Activated T-helper 9 cell treated with anti-CD3 and anti-CD28 coated beads, Interleukin-2, amount 50 U/mL, for 16 hours (primary cell): ENCODE measurements at places on chromosomes 2 and 18.

DNA sequence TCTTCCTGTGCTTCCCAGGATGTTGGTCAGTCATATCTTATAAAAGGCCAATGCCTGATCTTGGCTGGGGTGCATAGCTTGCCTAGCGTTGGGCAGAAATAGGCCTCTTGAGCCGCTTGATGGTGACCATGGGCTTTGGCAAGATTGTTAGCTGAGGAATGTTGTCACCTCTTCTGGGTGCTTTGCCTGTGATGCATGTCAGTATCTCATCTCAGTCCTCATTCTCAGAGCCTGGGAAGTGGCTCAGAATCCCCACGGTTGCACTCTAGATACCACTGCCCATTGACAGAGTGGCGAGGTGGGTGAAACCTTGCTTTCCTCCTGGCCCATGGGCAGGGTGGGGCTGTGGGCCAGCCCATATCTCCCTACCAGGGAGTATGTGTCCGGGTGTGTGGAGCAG, 79.2 kb upstream of the MGAT5 start:
- DNase-seq: no peak

DNA sequence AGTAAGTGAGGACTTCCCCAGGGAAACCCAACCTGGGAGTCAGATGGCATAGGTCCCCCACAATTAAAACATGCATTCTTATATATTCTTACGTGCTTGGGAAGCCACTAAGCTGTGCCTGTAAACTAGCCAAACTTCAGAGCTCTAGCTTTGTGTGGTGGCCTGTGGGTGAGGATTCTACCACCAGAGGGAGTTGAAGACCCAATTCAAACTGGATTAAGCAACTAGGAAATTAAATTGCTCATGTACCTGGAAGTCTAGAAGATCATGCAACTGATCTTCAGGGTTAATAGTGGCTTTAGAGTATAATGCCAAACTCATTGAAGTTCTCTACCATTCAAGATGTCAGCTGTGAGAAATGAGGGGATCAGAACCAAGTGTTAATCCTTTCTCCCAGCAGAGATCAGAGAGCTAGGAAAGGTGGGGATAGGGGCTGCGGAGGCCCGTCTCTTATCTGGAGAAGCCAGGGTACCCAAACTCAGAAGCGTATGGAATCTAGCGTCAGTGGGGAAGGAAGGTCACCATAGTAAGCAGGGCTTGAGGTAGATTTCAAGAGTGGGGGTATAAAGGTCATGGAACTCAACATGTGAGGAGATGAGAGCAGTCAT, 53.2 kb upstream of the CCDC85A start:
- no peak for DNase-seq

- peak; percentile 85 for DNase-seq
Observed at GRCh38 chr2:61888267-61889055, at the start of gene CCT4. TSS of gene CCT4 (minus strand) at chr2:61888656. CDS start at chr2:61888507, 149 bp downstream.

DNA sequence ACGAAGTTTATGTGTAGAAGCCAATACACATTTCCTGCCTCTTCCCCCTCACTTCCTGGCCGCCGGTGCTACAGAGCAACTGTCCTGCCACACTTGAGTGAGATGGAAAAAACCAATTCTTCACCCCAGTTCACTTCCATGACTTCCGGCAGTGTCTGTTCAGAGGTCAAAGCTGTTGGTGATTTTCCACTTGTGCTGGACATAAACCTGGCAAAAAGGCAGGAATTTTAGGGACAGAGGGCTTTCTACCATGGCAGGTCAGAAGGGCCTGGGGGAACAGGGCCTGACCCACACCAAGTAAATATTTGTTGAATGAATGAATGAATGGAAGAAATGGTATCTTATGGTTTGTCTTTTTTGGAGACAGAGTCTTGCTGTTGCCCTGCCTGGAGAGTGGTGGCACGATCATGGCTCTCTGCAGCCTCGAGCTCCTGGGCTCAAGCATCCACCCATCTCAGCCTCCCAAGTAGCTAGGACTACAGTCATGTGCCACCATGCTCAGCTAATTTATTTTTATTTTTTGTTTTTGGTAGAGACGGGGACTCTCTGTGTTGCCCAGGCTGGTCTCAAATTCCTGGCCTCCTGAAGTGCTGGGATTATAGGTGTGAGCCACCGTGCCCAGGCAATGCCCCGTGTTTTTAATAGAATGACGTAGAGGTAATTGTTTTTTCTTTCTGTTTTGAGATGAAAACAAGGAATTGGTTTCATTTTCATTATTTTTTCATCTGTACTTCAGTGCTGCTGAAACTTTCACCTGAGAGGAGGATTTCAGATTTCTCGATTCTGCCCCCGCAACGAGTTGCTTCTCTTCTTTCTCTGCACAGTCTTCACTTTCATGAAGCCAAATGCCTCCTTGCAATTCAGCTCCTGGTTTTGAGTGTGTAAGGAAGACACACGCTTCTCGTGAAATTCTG, 48.0 kb upstream of the LPIN2 start:
- DNase-seq: peak; percentile 39

GRCh38 chr2:34785206-34785785, 1186.2 kb upstream of the FAM98A start:
- DNase-seq: no peak

GRCh38 chr2:54483426-54483825, 27.3 kb downstream of the SPTBN1 start:
- DNase-seq: no peak

DNA sequence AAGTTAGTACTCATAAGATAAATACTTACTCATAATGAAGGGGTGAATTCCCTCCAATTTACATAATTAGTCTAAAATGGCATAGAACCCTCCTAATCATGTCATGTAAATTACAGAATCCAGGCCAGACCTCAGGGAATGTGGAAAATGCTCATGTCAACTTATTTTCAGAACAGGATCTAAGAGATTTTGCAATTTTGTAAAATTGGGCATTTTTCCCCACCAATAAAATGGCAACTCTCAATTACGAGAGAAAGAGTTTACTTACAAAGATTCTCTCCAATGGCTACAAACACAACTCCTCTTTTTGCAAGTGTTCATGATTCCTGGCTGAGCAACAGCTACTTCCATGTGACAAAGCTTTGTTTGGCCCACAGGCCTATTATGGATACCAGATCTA, 33.8 kb upstream of the SP5 start:
- DNase-seq: no peak

DNA sequence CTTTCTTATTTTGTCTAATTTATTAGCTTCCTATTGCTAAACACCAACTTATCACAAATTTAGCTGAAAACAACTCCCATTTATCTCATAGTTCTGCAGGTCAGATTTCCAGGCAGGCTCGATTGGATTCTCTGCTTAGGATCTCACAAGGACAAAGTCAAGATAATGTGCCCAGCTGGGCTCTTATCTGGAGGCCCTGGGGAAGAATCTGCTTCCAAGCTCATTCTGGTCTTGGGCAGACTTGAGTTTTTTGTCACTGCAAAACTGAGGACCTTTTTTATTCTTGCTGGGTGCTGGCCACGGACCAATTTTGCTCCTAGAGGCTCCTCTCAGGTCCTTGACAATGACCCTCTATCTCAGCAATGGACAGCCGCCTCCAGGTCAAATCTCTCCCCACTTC, 215.5 kb downstream of the TRIB2 start:
- DNase-seq: no peak

DNA sequence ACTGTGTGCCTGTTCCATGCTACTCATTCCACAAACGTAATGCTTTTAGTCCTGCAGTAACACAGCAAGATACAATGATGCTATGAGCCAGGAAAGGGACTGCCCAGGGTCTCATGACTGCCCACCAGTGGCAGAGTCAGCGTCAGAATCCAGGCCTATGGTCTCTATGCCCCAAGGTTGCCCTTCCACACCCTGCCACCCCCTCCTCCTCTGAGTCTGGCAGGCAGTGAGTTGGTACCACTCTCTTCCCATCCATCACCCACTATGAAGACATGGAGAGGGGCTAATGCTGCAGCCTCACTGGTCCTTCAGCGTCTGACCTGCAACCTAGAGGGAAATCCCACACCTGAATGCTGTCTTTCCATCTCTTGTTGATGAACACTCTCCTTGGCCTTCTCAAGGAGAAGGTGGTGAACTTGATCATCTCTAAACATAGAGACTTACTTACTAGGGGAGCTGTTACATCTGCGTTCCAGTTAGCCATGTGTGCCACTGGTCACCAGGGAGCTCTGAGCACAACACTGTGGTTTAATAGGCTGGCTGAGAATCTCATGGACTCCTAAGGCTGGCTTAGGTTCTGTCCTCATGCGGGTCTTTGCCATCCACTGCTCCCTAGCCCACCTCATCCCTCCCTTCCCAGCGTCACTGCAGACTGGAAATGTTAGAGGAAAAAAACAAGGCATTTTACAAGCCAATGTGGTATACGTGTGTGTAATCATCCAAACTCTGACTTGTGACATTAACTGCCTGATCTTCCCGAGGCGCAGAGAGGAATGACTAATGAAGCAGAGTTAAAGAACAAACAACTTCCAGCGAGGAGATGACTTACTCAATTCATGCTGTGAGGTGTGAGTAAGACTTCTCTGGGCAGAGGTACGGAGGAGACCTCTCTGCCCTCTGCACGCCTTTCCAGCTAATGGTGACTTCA, 28.8 kb downstream of the STEAP3 start:
- no peak for DNase-seq

- DNase-seq: no peak
Observed at GRCh38 chr2:104854498-104855220, 744 bp downstream of the POU3F3 start.

- no peak for DNase-seq
Observed at GRCh38 chr2:98253461-98254070, 92.7 kb upstream of the CNGA3 start.

- no peak for DNase-seq
Observed at GRCh38 chr2:232088771-232089170, 127.3 kb downstream of the DIS3L2 start.

DNA sequence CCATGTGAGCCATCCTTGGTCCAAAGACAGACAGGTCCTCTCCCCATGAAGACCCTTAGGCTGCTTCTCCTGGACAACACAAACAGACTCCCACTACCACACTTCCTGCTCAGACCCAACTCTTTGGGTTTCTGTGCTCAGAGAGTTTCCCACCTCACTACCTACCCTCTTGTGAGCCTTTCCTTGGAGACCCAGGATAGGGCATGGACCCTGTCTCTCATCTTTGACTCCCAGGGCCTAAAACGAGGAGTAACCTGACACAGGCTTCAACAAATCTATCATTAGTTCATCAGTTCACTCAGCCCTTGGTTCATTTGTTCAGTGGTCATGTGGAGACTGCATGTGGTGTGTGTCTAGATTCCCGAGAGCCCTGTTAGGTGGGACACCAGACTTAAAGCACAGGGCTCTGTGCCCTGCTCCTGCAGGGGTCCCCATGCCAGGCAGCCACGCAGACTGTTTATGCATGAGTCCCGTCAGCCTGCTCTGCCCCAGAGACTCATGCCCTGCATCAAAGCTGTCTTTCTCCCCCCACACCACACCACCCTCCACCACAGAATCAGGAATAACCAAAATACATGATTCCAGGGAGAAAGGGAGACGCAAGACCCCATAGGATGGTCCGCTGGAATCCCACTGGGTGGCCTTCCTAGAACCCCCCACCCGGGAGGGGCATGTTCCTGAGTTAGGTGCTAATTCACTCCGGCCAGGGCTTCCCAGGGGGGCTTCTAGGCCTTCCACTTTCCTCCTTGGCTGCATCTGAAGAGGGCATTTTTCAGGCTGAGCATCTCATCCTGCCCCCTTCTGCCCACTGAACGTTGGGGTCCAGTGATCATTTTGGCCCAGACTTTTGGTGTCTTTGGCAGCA, 100.2 kb upstream of the TEX51 start:
- no peak for DNase-seq

GRCh38 chr2:96875498-96876268, 5.8 kb upstream of the SEMA4C start:
- no peak for DNase-seq

GRCh38 chr2:235238537-235238936, 255.3 kb upstream of the AGAP1 start:
- DNase-seq: no peak

GRCh38 chr2:97355887-97356286, 233.8 kb downstream of the ANKRD36B start:
- no peak for DNase-seq

- no peak for DNase-seq
Observed at GRCh38 chr2:139099721-139100120, 319.5 kb upstream of the NXPH2 start.

- no peak for DNase-seq
Observed at GRCh38 chr2:158989165-158989564, 20.7 kb downstream of the TANC1 start.

- DNase-seq: no peak
Observed at GRCh38 chr2:187586011-187586641, 31.9 kb upstream of the TFPI start.

GRCh38 chr2:220394433-220394832, 767.0 kb downstream of the SLC4A3 start:
- DNase-seq: no peak

DNA sequence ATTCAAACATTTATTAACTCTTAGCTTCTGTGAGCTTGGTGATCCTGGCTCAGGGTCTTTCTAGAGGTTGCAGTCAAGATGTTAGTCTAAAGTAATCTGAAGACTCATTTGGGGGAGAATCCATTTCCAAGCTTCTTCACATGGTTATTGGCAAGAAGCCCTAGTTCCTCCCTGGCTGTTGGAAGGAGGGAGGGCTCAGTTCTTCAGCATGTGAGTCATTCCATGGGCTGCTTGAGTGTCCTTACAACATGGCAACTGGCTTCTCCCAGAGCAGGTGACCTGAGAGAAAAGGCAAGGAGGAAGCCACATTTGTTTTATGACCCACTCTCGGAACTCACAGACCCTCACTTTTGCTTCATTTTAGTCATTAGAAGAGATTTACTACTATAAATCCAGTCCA, 10.6 kb upstream of the C2orf74 start:
- no peak for DNase-seq

DNA sequence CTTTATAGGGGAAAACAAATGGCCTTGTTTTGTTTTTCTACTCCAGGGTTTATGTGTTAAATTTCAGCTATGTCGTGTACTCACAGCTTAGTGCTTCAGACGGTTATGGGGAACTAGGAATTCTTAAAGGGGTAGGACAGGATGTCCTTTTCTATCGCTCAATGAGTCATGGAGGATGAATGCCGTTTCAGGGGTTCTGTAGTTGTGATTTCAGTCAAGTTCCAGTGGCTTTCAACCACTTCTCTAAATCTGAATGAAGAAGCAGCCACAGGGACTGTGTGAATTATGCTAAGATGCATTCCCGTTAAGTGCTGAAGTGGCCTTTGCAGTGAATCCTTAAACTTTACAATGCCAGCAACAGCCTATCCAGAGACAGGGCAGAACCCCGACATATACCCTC, 1231.7 kb upstream of the ZEB2 start:
- DNase-seq: no peak

DNA sequence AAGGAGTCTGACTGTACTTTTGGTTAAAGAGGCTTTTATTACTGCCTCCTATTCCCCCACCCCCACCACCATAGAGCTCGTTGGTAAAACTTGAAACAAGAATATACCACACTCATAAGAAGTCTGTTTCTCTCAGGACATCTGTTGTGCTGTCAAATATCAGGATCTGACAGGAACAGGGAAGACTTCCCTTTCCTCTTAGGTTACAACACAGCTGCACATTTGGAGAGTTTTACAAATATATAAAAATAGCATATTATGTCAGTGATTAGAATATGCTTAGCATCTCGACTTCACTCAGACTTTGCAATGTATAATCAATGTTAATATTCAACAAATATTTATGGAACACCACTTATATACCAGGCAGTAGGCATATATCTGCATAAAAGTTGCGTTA, 439.6 kb upstream of the REG3G start:
- no peak for DNase-seq
